GM13977 (cell line): ENCODE measurements at places on chromosomes 12 and 14.

DNA sequence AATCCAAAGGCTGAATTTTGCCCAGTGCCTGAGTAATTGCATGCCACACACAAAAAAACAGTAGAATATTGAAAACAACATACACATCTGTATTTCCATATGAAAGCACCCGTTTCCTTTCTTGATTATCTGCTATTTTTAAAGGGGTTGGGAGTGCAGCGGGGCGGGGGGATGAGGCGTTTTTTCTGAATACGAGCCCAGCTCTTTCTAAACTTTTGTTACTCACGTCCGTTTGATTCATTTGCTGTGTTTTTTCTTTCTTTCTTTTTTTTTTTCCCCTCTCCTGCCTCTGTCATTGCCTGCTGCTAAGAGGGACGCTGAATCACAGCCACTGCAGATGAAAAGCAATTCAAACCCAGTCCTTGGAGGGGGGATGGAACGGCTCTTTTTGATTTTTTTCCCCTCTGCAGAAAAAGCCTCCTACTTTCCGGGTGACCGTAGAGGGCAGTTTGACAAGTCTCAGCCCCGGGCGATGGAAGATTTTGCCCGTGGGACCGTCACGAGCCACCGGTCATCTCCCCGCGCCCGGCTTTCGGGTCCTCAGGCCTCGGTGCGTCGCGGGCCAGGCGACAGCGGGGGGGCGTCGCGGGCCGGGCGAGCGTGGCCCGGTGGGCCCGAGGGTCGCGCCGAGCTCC lies 572 bp upstream of the RASSF8 start:
- peak; percentile 22 for DNase-seq

- peak; percentile 36 for DNase-seq
These were observed 62.0 kb downstream of the TMEM121 start for GRCh38 chr14:105588236-105588860.

GRCh38 chr14:90666571-90666970 lies 149.7 kb downstream of the TTC7B start:
- no peak for DNase-seq

- DNase-seq = no peak
These were observed 932 bp downstream of the ADCY6 start for GRCh38 chr12:48787791-48788523.

DNA sequence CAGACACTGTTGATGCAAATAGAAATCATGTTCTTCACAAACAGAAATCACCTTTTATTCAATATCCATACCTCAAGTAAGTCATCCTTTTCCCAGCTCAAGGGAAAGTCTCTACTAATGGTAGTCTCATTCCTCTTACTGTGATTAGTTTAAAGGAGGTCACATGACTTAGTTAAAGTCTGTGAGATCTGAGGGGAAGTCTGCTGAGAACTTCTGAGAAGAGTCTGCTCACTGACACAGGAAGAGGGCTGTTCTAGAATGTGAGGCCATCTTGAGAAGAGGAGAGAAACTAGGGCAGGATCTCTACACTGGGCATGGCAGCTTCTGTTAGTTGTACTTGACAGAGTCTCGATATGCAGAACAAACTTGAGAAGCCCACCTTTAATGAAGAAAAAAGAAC lies 146.8 kb downstream of the C12orf42 start:
- DNase-seq = no peak

GRCh38 chr14:101473795-101474562 lies 87.3 kb upstream of the DIO3 start:
- no peak for DNase-seq

- DNase-seq = no peak
These were observed 2.3 kb upstream of the PLEKHA5 start for GRCh38 chr12:19127270-19127669.
